ENCODE measurements at places on chromosomes 1 and 21.

DNA sequence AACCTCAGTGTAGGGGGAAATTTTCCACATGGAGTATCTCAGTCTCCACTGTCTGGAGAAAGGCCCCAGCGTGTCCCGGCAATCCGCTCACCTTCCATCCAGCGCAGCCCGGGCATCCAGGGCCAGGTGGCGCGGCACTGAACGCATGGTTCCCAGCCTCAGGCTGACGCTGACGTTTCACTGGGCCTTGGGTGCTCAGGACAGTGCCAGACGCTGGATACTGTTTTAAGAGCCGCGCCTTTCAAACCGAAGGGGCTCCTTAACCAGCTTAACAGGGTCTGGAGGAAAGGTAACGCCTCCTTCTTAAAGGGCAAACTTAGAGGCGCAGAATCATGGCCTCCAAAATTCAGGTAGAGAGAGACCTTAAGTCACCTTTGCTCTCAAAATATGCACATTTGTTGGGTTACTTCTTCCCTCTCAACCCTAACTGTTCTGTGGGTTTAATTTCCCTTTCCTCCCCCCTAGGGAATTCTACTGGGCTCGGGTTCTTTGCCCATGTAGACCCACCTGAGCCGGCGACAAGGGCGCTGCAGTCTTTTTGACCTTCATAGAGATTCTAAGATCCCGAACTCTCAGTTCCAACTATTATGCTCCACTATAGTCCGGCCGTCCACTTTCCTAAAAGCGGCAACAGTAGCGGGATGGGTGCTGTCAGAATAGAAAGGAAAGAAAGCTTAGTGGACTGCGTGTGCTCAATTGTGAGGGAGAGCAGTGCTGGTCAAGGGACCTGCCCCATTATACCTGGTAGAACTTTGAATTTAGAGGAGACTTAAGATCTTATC, 3.5 kb upstream of the LHX9 start:
- DNase-seq, result no peak

DNA sequence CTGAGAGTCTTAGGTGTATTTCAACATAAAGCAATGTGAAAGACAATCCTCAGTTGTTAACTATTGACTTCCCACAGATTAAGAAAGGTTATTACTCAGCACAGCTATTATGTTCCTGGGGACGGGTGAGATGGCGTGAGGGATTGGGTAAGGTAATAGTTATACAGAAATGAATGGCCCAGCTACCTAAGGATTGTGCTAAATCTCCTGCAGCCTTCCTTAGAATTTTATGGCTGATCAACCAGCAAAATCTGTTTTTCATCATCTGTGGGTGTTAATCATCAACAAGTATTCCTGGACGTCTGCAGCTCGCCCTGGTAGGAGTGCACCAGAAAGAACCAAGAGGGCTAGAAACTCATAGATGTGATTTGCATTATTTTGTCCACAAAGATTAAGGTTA, 146.0 kb upstream of the IVNS1ABP start:
- no peak for DNase-seq

GRCh38 chr1:49358036-49358435, 581.3 kb upstream of the BEND5 start:
- DNase-seq, result no peak

DNA sequence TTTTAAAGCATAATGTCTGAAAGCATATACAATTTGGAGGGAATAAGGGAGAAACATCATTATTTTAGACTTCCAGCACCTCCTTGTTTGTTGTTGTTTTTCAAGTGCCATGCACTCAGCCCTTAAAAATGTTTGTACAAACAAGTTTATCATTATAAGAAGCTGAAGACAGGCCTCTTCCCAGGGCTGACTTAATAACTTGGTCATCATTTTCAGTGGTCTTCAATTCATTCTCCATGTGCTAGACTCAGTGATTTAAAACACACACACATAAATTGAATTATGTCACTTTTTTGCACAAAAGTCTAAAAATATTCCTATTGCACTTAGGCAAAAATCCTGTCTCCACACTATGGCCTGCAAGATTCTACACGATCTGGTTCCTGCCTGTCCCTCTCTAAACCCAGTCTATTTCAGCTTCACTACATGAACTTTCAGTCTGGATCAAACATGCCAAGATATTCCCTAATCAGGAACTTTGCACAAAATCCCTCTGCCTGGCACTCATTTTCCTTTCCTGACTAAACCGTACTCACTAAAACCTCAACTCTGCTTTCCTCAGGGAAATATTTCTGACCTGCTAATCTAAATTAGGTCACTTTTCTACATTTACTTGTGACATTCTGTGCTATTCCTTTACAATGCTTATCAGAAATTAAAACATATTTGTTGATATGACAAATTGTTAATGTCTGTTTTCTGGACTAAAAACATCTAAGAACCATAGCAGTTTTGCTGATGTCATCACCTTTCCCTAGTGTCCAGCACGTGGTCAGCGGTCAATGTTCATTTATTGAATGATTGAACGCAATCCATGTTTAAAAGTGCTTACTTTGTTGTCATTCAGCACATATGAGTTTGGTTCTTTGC, 14.8 kb upstream of the GBP5 start:
- no peak for DNase-seq

All from NCI-H526 treated with DMSO at 0.1 percent for 48 hours (cell line).